GM23338 (cell line): ENCODE measurements at places on chromosomes 5 and 9. TPM values are rescaled to one million over a fixed set of nuclear protein-coding genes. Genes with fewer than 3 reads are reported as not detected.

Gene ELAVL2
- 39.0 and 42.4 TPM in 2 replicates for total RNA-seq

Gene SLC46A2
- not detected in 2 replicates for total RNA-seq

Gene TAF11L7
- total RNA-seq: not detected in 2 replicates

- no peak for DNase-seq
- no peaks in the 10 kb centered on the region for H3K4me1 ChIP-seq
- no peaks in the 10 kb centered on the region for H3K36me3 ChIP-seq
- no peak overlapping the region for H3K27ac ChIP-seq
Measured at GRCh38 chr9:80114241-80114640, 542.5 kb downstream of the TLE4 start.
